Suppressor macrophage (primary cell): ENCODE measurements at places on chromosomes 6 and 20.

DNA sequence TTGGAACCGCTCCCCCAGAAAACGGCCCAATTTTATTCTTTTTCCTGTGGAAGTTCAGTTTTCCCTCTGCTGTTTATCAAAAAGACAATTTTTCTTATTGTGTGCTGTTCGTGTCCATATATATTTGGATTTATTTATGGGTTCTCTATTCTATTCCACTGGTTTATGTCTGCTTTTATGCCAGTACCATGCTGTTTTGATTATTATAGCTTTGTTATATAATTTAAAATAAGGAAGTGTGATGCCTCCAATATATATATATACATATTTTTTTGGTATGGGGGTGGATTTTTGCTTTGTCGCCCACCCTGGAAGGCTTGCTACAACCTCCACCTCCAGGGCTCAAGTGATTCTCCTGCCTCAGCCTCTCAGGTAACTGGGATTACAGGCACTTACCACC, 103.3 kb downstream of the TFAP2B start:
- no peak for DNase-seq

DNA sequence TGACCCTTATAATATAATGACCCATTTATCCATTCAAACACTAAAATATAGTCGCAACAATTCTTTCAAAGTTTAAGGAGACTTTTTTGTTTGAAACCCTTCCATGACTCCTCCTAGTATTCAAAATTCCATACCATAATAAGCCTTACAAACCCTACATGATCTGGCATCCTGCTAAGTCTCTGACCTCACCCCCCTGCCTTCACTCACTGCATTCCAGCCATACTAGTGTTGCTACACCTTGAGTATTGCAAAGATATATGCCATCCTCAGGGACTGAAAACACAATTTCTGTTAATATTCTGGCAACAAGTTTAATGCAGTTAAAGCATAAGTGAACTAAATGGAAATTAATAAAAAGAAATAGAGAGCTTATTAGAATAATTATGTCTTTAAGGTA, 168.4 kb downstream of the EYS start:
- no peak for DNase-seq

- DNase-seq, result peak; percentile 92
Observed at GRCh38 chr6:37050045-37050853, 44.8 kb downstream of the FGD2 start.

GRCh38 chr6:11688425-11688709, 90.2 kb downstream of the ADTRP start:
- DNase-seq, result no peak

- DNase-seq, result no peak
Observed at GRCh38 chr6:26109772-26110171, 22.5 kb downstream of the HFE start.
